Astrocyte of the spinal cord (primary cell): ENCODE measurements at places on chromosomes 3 and 15.

- DNase-seq, result no peak
These were observed 68.1 kb downstream of the PGPEP1L start for GRCh38 chr15:98939311-98940080.

DNA sequence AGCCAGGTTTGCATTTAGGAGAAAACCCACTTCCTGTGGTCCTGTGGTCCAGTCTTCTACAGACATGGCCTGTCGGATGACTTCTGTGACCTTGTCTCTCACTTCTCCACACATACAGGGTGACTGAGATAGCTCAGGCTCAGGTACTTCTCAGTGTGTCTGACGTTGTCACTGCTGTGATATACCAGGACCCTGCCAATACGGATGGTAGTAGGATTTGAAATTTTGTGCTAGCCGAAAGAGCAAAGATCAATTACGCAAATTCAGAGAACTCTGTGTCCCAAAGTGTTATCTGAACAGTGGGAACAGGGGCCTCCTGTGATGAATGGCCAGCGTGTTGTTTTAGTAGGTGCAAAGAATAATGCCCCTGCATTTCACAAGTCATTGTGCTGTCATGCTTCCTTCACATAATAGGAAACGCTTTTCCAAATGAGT is 128.9 kb downstream of the MCTP2 start:
- DNase-seq, result no peak

DNA sequence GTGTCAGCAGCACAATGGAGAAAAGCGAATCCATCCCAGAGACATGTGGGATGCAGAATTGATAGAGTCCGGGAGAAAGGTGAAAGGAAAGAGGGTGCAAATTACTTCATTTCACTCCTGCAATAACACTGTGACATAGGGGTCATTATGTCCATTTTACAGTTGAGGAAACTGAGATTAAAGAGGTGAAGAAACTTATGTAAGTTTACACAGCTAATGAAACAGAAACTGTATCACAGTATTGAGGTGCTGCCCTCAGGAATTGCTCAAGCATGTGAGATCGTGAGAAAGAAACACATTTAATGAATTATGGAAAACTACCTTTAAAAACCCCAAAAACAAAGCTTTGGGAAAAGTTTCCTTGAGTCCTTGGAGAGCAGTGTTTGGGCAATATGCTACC is 103.6 kb upstream of the PFN2 start:
- DNase-seq, result no peak

DNA sequence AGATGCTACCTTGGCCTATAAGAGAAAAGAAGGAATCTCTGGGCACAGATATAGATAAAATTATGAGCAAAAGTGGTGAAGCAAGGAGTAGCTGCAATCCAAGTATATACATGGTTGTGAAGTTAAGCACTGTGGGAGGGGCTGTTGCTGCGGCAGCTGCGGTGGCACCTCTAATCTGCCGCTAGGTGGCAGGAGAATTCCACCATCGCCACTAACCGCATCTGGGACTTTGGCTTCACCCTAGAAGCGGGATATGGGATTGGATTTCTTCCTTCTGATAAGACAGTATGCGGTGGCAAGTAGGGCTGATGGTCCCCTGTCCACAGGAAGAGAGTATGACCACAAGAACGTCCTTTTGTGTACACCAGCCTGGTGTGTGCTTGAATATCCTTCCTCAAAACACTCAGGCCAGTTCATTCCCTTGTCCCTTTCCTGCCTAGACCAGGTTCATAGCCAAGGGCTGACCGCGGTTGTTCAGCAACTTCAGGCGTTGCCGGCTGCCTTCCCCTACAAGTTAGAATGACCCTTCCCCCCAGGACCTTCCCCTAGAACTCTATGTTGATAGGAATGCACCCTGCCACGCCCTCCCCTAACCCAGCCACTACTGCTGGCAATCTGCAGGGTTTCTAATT is 5.1 kb downstream of the MAGEL2 start:
- peak; percentile 39 for DNase-seq

- no peak for DNase-seq
These were observed 80.0 kb upstream of the SKOR1 start for GRCh38 chr15:67745073-67746006.

DNA sequence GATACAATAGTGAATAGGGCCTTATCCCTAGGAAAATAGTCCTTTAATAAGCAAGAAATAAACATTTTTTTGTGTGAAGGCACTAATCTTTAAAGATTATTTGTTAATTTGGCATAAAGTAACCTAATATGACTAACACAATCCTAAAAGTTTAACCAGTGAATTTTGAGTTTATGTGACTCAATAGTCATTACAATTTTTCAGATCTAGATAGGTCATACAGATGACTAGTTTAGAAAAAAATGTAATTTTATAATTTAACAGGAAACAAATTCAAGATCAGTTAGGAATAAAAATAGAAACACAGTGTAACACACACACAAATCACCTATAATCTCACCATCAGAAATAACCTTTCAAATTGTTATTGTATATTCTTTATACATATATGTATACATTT is 620.7 kb upstream of the ALCAM start:
- DNase-seq, result no peak

- DNase-seq, result peak; percentile 43
These were observed 25.1 kb upstream of the HERC1 start for GRCh38 chr15:63858881-63859280.

DNA sequence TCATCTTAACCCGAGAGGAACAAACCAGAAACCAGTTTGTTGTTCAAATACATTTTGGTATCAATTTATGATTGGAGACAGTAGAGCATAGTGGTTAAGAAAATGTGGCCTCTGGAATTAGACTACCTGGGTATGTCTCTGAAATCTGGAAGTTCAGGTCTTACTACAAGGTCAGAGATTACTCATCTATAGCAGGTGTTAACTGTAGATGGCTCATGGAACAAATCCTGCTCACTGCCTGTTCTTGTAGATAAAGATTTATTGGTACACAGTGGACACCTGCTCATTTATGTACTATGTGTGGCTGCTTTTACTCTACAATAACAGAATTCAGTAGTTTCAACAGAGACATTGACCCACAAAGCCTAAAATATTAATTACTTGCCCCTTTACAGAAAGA is 413.3 kb downstream of the CNTN6 start:
- DNase-seq, result no peak

GRCh38 chr15:33735637-33736247 is 232.6 kb upstream of the CHRM5 start:
- DNase-seq, result peak; percentile 40

DNA sequence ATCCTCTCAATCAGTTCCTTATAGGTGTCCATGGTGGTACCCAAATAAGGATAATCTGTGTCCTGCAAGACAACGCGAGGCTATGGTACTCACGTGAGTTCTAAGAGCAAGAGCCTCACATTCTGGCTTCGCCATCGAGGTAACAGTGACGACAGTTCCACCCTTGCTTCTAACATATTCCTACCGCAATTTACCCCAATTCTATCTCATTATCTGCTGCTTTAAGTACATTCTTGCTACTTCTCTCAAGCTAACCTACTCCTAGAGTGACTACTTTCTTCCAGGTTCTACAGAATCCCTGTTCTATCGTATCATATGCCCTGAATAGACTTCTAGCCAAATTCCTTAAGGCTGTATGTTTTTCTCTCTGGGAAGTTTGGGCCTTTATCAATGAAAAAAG is 26.6 kb downstream of the TFRC start:
- no peak for DNase-seq

GRCh38 chr3:186173224-186173815 is 64.4 kb upstream of the ETV5 start:
- DNase-seq, result no peak

DNA sequence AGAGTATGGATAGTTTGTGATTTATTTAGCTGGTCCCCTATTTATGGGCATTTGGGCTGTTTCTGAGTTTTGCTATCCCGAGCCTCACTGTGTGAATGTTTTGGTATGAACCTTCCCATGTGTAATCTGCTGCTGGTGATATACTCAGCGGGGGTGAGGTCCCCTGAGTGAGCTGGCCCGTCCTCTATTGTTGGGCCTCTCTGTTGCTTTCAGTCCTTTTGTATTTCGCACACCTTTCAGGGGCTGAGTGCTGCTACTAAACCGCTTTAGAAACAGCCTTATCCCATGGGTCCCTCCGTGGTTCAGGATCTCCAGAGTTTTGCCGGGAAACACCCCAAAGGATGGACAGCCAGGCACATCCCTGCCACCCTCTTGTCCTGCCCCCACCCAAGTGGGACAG is 94.5 kb downstream of the WNT7A start:
- no peak for DNase-seq

DNA sequence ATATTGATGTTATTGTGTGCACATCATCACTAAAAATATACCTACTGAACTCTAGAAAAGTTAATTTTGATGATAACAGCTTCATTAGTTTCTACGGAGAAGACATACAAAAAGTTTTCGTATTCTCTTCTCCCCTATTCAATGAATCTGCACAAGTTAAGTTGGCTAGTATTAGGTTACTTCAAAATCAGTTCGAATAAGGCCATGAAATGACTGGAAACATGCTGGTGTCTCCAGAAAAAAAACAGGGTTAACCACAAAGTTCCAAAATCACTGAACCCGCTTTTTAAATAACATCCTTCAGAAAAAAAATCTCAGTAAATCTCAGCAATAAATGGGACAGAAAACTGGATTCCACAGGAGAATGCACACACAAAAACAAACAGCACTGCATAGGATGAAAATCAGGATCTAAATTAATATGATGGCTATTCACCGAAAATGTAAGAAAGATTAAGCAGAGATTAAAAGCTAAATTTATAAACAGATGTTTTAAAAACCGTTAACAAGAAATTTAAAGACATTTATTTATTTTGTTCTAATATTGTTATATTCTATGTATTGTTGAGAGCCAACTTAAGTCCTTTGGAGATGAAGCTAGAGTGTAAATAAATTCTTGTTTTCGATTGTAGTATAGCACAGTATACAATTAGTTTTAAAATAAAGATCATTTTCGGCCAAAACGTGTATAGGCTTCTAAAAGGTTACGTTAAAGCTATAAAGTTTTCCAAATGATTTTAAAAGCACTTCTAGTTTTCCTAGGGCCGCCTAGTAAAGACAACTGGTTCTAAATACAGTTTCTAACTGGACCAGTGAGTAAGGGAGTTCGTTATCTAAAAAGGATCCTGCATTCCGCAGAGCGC is 1.0 kb downstream of the IGSF11 start:
- no peak for DNase-seq

DNA sequence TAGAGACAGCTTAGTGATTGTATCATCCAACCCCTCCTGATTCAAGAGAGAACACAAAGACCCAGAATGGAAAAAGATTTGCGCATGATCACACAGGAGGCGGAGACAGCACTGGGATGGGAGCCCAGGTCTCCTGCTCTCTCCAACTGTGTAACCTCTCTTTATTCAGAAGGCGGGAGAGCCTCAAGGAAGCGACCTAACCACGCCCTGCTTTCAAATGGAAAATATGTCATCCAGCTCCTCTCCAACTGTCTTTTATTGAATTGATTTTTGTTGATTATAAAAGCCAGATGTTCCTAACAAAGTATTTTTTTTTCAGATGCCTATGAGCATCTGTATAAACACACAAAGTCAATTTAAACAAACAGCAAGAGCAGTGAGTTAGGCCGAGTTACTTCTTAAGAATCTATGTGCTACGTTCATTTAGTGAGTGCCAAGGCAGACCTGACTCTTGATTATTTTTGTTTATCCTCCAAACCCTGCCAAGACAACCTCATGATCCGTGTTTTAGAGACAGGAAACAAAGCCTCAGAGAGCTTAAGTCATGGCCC is 74.5 kb downstream of the BFSP2 start:
- DNase-seq, result peak; percentile 69

GRCh38 chr3:191076903-191077552 is 122.0 kb upstream of the OSTN start:
- DNase-seq, result no peak

DNA sequence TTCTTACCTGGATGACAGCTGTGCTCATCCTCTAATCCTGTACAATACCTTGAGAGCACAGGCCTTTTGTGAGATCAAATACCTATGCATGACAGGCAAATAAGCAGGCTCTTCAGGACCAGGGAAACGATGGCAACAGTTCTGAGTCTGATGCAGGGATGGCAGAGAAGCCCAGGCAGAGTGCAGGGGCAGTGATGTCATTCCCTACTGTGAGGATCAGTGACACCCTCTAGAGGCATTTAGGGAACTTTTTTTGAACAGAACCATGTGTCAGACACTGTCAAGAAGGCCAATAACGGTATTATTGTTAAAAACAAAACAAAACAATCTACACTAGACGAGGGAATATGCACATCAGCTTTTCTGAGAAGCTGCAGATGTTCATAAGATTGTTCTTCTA is 314.8 kb upstream of the CTDSPL start:
- DNase-seq, result peak; percentile 12

GRCh38 chr15:89303986-89304385 is 30.6 kb downstream of the POLG start:
- no peak for DNase-seq
